ENCODE measurements at places on chromosomes 12 and 14.

DNA sequence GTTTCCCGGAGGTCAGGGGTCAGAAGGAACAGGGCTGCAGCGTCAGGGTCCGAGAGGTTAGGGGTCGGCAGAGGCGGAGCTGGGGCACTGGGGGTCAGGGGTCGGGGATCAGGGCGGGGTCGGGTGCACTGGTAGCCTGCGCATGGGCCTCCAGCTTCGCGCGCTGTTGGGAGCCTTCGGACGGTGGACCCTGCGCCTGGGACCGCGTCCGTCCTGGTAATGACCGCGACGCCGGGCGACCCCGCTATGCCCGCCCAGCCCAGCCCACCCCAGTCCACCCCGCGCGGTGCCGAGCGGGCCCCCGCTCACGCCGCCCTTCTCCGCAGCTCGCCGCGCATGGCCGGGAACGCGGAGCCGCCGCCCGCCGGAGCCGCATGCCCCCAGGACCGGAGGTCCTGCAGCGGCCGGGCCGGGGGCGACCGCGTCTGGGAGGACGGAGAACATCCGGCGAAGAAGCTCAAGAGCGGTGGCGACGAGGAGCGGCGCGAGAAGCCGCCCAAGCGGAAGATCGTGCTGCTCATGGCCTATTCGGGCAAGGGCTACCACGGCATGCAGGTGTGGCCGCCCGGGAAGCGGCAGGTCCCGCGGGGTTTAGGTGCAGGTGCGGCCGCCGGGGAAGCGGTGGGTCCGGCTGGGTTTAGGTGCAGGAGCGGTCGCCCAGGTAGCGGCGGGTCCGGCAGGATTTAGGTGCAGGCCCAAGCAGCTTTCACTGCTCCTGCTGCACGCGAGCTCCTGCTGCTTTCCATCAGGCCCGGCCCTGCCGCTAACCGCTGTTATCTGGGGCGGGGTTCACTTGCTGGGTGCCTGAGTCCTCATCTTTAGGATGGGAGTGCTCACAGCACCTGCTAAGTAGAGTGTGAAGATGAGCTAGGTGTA lies 743 bp downstream of the PUS1 start:
- DNase-seq, result no peak

DNA sequence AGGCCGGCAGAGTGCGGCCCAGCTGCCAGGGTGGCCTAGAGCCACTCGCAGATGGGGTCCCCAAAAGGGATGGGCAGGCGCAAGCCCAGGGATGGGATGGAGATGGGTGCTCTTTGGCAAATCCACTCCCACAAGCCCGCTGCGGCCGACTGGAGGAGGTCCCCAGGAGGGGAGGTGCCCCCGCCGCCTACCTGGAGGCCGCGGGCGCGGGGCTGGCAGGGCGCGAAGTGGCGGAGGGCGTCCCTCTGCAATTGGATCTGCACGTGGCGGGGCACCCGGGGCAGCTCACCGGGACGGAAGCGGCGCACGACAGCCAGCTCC lies 730 bp downstream of the PPP1R3E start:
- DNase-seq, result no peak

DNA sequence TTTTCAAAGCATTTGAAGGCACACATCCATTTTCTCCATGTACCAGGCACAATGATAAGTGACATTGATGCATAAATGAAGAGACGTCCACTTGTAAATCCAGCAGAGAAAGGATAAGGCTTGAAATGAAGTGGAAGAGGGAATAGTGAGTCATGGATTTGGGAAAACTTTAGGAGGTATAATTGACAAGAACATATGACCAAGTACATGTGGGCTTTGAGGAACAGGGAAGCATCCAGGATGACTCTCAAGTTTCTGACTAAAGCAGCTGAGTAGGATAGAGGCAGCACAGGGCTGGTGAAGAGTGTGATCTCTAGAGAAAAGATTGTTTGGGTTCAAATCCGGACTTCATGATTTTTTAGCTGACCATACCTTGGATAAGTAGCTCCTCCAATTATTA lies 43.6 kb upstream of the SYT1 start:
- no peak for DNase-seq

DNA sequence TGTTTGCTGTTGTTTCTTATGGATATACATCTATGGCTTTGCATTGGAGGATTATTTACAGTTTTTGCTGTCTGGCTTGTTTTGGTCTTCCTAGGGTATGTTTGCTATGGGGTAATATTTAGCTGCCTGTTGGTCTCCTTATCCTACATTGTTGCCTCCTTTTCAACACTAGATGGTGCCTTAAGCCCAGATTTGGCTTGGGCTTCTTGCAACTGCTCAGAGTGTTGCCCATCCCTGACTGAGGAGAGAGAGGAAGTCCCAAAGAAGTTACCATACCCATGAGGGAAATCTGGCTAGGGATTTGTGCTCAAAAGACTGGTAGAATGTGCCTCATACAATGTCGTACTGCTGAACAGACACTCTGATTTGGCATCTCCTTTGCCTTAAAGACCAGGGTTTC lies 94.6 kb upstream of the MUCL1 start:
- no peak for DNase-seq

DNA sequence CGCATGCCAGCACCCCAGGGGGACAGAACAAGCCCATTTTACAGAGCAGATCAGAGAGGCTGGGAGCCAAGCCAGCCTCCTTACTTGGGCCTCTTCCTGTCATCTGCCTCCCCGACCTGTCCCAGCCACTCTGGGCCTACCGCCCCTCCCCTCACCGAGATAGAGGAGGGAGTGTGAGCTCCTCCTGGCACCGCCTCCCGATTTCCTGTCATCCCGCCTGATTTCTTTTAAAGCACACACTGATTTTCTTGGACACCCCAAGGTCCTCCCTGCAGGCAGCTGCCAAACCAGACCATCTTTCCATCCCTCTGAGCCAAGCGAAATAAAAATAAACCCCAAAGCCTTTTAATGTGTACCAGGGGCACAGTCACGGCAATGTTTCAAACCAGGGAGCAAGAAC lies 108.4 kb downstream of the RFLNA start:
- no peak for DNase-seq

- DNase-seq, result no peak
Observed at GRCh38 chr12:53431187-53431586, 7.5 kb downstream of the AMHR2 start.

- no peak for DNase-seq
Observed at GRCh38 chr12:18813753-18814152, 75.8 kb downstream of the CAPZA3 start.

GRCh38 chr12:127503246-127503645 lies 763.7 kb upstream of the TMEM132C start:
- DNase-seq, result no peak

DNA sequence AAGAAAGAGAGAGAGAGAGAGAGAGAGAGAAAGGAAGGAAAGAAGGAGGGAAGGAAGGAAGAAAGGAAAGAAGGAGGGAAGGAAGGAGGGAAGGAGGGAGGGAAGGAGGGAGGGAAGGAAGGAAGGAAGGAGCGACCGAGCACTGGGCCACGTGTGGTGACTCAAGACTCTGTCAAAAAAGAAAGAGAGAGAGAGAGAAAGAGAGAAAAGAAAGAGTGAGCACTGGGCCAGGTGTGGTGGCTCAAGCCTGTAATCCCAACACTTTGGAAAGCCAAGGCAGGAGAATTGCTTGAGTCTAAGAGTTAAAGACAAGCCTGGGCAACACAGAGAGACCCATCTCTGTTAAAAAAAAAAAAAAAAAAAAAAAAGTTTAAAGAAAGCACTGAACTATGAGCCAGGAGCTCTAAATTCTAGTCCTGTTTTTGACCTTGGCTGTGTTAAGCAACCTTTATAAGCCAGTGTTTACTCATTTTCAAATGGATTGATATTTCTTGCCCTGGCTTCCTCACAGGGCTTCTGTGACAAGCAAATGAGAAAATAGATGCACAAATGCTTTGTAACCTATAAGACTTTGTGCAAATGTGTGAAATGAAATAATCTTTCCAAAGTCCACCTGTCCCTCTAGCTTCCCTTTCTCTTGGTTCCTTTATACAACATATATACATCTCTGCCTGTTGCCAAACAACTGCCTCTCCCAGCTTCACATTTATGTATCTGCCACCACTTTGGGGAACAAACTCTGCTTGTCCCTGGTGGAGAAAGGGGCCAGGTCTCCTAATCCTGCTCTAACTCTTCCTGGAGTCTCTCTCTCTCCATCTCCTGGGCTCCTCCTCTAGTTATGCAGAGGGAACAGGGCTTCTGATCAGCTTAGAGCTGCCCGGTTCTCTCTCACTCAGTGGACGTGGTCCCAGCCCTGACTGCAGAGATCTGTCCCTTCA lies 16.1 kb upstream of the PLEKHG6 start:
- no peak for DNase-seq

- DNase-seq, result peak; percentile 57
Observed at GRCh38 chr14:75566321-75566720, 12.1 kb upstream of the FLVCR2 start.
